Posterior cingulate gyrus (tissue), 11 donors: ENCODE measurements at places on chromosomes 4 and X.

- DNase-seq, result no peak
These were observed 45.2 kb downstream of the PRSS12 start for GRCh38 chr4:118307643-118308042.

- no peak for DNase-seq
These were observed 56.3 kb downstream of the CCDC149 start for GRCh38 chr4:24856586-24856985.

GRCh38 chrX:18616688-18617406, 55.1 kb downstream of the RS1 start:
- DNase-seq, result no peak

- DNase-seq, result no peak
These were observed 15.6 kb downstream of the PGK1 start for GRCh38 chrX:78119521-78120227.

DNA sequence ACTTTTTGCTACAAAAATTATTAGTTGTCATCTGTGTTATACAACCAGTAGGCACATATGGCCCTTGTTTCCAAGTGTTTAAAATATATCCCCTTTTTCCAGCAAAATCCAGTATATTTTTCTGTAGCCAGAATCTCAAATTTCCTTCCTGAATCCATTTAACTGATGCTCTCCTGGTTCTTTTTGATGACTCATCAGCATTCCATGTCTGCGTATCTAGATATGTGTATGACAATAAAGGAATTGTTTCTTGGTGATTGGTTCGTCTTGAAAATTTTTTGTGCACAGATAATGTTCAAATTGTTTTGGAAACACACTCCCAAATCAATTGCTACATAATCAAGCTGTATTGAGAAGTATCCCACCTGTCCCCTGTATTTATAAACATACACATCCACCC, 98.3 kb downstream of the ITM2A start:
- no peak for DNase-seq

DNA sequence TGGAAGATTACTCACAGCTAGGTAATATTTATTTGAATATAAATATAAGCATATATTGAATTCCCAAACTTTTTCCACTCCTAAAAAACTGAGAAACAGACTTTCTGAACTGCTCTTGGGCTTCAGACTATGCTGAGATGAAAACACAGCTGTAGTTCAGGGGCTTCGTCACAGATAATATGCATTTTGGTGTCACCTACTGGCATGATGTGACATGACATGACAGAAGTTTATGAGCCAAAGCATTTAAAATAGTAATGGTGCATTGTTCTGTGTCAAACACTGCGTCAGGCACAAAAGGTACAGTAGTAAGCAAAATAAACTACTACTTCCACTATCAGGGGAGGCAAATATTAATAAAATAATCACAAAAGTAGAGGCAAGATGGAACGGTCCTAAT, 171.3 kb downstream of the BTC start:
- DNase-seq, result no peak

DNA sequence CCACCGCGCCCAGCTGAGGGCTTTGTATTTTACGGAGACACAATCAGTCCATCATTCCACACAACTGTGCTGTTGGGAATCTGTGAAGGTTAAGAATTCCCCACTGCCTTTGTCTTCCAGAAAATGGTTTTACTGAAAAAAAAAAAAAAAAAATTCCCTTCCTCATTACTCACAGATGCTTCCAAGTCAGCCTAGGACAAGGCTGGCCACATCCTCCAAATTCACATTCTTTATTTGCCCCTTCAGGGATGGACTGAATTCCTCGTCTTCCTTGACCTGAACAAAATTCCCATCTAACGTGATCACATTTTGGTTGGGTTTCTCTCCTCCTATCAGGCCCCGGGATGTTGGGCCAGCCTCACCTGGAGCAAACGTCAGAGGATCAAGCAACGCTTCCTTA, 130.3 kb downstream of the DHRSX start:
- no peak for DNase-seq

- DNase-seq, result no peak
These were observed 788.6 kb downstream of the GLUD2 start for GRCh38 chrX:121836000-121836399.

GRCh38 chr4:67292045-67292444, 253.3 kb downstream of the CENPC start:
- DNase-seq, result no peak

DNA sequence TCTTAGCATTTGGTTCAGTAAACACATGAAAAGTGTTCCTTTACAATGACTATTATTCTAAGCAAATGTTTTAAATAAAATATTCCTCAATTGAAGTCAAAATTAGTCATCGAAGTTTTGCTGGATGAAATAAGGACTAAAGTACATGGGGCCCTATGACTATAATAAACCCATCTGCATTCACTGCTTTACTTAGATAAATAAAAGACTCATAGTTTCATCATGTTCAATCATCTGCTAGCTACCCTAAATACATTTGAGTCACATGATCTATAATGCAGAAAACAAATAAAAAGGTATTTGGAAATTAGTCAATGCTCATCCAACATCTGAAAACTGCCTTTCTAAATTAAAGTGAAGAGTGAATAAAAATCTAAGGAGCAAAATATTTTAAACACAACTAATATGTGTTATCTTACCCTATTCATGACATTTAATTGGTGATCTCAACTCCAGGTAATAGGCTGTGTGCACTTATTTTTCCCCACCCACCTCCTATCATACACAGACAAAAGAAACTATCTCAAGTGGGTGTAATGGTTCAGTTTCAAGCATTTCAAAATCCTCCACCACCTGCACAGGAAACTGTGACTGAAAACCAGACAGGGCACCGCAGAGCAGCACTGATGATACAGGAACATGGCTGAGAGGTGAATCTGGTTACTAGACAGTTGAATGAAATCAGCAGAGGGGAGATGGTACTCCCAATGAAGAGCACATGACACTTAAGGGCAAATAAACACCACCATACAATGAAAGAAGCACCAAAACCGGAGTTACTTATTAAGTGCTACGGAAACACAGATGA, 78.6 kb downstream of the CAMK2D start:
- no peak for DNase-seq

- DNase-seq, result no peak
These were observed 25.1 kb upstream of the SH3RF1 start for GRCh38 chr4:169295822-169296221.

- DNase-seq, result peak; percentile 23
These were observed 819.3 kb downstream of the PCDH7 start for GRCh38 chr4:31539284-31540069.

DNA sequence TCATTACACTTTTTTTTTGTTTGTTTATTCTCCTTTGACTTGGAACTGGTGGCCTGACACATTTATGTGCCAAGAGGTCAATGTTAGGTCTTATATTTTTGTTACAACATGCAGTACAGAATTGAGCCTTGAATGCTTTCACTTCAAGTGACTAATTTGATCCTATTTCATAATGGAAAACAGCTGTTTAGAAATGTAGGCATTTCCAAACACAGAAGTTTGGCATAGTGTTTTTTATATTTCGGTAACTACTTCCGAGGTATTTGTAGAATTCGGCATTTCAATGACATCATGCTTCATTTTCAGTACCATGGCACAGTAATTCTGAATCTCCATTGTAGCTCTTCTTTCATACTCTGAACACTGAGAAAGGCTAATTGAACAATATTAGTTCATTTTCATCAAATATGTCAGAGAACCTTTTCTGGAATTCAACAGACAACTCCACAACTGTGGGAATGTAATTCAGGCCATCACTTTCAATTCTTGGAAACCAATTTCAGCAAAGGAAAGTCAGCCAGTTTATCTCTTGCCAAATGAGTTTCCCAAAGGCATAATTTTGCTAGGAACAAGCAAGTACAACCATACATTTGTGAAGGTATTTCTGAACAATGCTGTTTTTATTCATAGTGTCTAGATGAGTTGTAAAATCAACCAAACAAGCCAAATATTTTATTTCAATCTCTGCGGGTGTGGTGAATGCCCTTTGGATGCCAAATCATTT, 11.4 kb downstream of the FAM120C start:
- no peak for DNase-seq

GRCh38 chrX:105349476-105349875, 129.0 kb upstream of the TEX13A start:
- DNase-seq, result no peak

DNA sequence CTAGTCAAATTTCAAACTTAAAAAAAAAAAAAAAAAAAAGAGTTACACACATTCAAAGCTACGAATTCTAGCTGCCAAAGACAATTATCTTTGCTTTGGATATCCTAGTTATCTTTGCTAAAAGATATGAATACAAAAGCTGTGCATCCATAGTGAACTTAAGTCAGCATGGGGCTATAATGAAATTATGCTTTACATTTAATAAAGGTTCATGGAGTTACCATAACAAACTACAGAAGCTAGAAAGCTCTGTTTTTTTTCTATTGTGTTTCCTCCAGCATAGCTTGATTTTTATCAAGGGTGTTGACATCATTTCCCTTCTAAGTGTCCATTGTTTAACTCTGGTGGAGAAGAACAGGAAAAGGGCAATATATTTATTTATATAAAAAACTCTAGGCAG, 234.1 kb downstream of the ANKRD50 start:
- no peak for DNase-seq

GRCh38 chrX:7603387-7603786, 239.6 kb upstream of the VCX start:
- no peak for DNase-seq

- no peak for DNase-seq
These were observed 593.2 kb downstream of the TMA16 start for GRCh38 chr4:164087733-164088132.

DNA sequence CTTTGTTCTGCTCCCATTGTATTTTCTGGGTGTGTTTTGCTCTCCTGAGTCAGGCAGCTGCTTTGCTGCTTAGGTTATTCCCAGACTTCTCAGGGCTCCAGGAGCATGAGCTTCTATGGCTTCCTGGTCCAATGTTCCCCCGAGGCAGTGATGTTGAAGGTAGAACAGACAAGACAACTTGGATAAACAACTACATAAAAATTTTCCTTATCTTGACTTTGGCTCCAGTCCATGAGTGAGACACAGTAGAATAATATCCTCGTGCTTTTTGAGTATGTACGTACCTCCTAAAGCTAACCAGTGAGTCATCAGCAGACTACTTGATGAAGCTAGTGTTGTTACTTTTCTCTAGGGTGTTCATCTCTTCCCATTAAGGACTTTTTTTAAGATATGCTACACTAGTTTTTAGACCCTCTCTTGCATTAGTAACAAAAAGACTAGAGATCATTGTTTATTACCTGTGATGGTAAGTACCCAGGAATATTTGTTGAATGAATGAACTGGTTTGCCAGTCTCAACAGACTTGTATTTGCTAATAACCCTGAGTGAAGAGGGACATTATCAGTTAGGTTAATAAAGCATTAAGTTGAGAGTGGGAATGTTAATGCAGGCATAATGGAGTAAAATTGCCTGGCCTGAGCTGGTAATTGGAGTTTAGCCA, 131.9 kb downstream of the FHIP1A start:
- no peak for DNase-seq

- no peak for DNase-seq
These were observed 171.0 kb downstream of the FBXW7 start for GRCh38 chr4:152364883-152365282.

DNA sequence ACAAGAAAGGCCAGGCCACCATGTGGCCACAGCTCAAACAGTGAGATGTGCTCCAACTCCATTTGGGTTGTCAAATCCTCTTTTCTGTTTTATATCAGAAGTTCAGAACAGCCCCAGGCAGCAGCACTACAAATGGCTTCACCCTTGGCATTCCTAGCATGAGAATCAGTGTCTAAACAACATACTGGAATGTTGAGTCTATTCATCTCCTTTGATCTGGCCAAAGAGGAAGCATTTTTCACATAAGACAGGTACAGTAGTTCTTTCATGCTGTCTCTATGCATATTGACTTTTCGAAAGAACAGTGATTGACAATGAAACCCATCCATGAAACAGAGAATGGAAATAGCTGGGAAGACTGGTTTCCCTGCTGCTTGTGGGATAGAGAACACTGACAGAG, 289.5 kb downstream of the USP46 start:
- DNase-seq, result no peak

GRCh38 chrX:149825424-149825823, 43.7 kb downstream of the MAGEA9 start:
- DNase-seq, result no peak

DNA sequence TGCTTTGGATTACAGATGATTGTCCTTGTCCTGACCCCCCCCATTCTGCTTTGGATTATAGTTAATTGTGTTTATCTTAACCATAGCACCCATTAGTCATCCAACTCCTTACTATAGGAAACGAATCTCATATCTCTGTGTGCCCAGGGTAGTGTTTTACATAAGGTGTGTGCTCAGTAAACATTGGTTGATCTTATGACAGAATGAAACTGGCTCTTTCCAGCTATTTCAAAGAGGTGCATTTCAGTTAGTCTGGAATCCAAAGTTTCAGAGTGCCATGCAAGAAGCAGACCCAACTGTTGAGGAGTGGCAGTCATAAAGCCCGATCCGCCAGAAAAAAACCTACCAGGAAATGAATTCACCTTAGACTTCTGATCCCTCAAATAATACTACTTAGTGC, 14.7 kb downstream of the TRIM2 start:
- DNase-seq, result no peak

- DNase-seq, result no peak
These were observed 29.8 kb downstream of the SPANXA2 start for GRCh38 chrX:141619336-141619735.

DNA sequence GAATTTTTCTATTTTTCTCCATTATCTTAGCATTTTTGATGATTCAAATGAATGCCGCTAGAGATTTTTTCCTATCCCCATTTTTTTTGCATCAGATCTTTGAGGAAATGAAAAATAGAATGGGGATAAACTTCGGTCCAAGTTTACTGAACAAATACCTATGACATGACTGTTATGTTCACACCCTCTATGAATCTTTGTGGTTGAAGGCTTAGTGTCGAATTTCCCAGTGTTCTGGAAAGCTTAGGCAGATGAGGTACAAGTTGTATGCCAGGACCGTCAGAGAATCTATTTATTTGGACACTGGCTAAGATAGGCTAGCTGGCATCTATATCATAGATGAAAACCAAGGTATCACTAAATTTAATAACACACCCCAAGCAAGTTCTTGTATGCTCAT, 123.4 kb downstream of the SPCS3 start:
- DNase-seq, result no peak

DNA sequence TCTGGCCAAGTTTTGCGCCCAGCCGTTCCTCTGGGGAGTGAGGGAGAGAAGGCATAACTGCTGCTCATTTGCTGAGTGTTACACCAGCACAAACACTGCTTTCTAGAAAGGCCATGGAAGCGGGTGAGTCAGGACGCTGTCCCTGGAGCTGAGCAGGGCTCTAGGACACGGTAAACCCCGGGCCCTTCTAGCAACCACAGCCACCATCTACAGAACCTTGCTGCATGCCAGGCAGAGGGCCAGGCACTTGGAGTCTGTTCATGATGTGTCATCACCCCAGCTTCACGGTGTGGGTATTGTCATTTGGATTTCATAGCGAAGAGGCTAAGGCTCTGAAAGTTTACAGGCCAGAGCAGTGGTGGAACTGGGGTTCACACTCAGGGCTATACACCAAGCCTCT, 31.8 kb upstream of the C4orf50 start:
- peak; percentile 80 for DNase-seq

GRCh38 chrX:122626871-122627270, 557.2 kb upstream of the GRIA3 start:
- DNase-seq, result no peak

GRCh38 chrX:53379747-53380146, 42.7 kb downstream of the SMC1A start:
- DNase-seq, result no peak
